T-cell (primary cell): ENCODE measurements at places on chromosomes 7 and 10.

DNA sequence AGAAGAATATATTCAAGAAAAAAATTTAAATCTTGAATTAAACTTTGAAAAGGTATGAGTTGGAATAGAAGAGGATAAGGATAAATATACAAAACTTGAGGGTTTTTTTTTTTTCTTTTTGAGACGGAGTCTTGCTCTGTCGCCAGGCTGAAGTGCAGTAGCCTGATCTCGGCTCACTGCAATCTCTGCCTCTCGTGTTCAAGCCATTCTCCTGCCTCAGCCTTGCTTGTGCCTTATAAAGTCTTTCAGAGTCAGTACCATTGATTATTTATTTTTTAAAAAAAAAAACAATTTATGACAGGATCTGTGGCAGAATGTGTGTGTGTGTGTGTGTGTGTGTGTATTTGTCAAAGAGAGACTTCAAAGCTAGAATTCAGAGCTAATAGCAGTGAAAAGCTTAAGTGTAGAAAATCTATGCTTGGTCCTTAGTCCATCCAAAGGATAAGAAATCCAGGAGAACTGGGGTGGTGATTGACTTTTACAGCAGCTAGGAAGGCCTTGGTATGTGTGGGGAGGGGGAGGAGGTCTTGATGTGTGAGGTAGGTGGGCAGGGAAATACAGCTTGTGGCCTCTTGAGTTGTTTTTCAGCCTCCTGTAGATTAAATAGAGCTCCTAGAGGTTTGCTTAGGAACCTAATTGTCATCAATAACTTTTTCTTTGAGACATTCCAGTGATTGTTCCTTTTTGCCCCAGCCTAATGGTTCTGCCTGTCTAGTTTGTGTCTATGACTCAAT is 2.4 kb downstream of the HECTD2 start:
- H3K4me1 ChIP-seq = peaks cover 11% of the 10 kb centered on the region
- no peak overlapping the region for H3K4me3 ChIP-seq
- no peak for DNase-seq
- no peaks in the 10 kb centered on the region for H3K36me3 ChIP-seq
- H3K27ac ChIP-seq = no peak overlapping the region
- no peaks in the 10 kb centered on the region for H3K27me3 ChIP-seq

DNA sequence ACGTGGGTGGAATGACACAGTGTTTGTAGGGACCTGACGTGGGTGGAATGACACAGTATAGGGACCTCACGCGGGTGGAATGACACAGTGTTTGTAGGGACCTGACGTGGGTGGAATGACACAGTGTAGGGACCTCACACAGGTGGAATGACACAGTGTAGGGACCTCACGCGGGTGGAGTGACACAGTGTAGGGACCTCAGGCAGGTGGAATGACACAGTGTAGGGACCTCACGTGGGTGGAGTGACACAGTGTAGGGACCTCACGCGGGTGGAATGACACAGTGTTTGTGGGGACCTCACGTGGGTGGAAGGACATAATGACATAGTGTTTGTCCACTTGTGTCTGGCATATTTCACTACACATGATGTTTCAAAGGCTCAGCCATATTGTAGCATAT is 19.3 kb downstream of the PPP2R2D start:
- H3K4me1 ChIP-seq = no peaks in the 10 kb centered on the region
- no peak overlapping the region for H3K4me3 ChIP-seq
- no peaks in the 10 kb centered on the region for H3K27me3 ChIP-seq
- no peak for DNase-seq
- H3K27ac ChIP-seq = no peak overlapping the region
- H3K36me3 ChIP-seq = no peaks in the 10 kb centered on the region

GRCh38 chr10:13739183-13739582 is 152.4 kb downstream of the PRPF18 start:
- peaks cover 6% of the 10 kb centered on the region for H3K4me1 ChIP-seq
- H3K27ac ChIP-seq = no peak overlapping the region
- H3K36me3 ChIP-seq = no peaks in the 10 kb centered on the region
- no peak for DNase-seq
- H3K4me3 ChIP-seq = no peak overlapping the region

- H3K4me3 ChIP-seq = no peak overlapping the region
- H3K27me3 ChIP-seq = no peaks in the 10 kb centered on the region
- no peak for DNase-seq
Observed at GRCh38 chr7:39971924-39972323, 21.9 kb downstream of the CDK13 start.

GRCh38 chr10:103145860-103146466 is 47.1 kb downstream of the NT5C2 start:
- peaks cover 9% of the 10 kb centered on the region for H3K36me3 ChIP-seq
- no peak overlapping the region for H3K4me3 ChIP-seq
- no peaks in the 10 kb centered on the region for H3K4me1 ChIP-seq

GRCh38 chr7:64628192-64628591 is 37.7 kb upstream of the ZNF107 start:
- no peaks in the 10 kb centered on the region for H3K36me3 ChIP-seq
- no peaks in the 10 kb centered on the region for H3K27me3 ChIP-seq
- no peak overlapping the region for H3K27ac ChIP-seq

DNA sequence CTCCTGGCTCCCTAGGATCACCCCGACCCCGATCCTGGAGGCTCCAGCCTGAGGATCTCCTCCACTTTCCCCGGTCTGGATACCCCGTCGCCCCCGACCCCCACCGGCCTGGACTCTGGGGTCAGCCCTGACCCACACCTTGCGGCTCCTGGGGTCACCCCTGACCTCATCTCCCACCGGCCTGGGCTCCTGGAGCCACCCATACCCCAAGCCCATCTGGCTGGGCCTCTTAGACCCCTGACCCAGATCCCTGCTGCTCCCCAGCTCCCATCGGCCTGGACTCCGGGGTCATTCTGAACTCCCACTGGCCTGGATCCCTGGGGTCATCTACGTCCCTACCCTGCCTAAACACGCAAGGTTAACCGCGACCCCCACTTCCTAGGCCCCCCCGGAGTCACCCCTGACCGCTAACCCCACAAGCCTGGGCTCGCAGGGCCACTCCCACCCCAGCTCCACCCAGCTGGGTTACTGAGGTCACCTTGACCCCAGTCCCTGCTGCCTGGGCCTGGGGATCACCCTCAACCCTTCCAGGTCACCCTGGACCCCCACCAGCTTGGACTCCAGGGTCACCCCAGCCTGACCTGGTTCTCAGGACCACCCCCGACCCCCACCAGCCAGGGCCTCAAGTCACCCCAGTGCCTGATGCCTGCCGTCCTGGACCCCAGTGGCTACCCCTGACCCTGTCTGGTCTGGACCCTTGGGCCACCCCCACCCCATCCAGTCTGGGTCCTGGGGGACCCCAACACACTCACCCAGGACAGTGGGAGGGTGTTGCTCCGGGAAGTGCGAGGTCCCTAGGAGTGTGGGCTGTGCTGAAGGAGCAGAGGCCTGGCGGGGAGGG is 1.2 kb downstream of the FOXK1 start:
- peak overlapping the region; percentile 85 for H3K27ac ChIP-seq
- no peaks in the 10 kb centered on the region for H3K36me3 ChIP-seq
- peaks cover 4% of the 10 kb centered on the region for H3K27me3 ChIP-seq
- no peak for DNase-seq

DNA sequence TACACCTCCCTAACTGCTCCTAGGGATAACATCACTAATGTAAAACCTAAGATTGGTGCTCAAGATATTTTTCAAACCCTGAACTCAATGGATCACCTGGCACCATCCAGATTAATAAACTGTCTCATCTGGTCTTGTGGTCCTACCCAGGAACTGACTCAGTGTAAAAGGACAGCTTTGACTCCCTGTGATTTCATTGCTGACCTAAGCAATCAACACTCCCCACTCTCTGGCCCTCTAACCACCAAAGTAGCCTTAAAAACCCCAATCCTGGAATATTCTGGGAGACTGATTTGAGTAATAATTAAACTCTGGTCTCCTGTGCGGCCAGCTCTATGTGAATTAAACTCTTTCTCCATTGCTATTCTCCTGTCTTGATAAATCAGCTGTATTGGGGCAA is 6.2 kb upstream of the USP54 start:
- DNase-seq = no peak
- H3K36me3 ChIP-seq = no peaks in the 10 kb centered on the region
- H3K4me3 ChIP-seq = no peak overlapping the region

DNA sequence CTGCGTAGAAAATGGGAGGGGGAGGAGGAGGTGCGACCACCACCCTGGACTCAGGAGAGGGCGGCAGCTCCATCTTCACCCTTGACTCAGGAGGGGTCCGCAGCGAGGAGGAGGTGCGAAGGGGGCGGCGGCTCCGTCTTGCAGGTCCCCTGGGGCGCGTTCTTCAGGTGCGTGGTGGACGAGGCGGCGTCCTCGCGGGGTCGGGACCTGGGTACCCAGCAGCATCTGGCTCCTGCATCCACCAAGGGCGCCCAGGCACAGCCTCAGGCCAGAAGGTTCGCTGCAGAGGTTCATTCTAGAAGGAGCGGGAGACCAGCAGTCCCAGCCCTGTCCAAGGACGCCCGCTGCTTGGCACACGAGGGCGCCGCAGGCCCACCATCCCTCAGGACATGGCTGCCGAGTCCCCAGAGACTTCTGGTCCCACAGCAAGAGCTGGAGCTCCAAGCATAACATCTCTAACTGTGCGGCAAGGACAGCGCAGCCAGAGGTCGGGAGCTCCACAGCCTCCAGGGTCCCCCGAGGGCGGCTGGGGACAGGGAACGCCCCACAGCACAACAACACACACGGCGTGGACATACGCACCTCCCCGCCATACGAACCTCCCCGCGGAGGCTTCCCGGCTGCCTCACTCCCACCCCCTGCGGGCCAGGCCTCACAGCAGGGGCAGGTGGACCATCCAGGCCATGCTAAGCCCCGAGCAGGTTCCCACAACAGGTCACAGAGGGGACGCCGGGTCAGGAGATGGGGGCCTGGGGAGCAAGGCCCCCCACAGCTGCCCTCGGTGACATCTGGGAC is 16.8 kb upstream of the DPYSL4 start:
- H3K36me3 ChIP-seq = no peaks in the 10 kb centered on the region
- H3K4me3 ChIP-seq = no peak overlapping the region
- no peak for DNase-seq
- H3K4me1 ChIP-seq = no peaks in the 10 kb centered on the region

DNA sequence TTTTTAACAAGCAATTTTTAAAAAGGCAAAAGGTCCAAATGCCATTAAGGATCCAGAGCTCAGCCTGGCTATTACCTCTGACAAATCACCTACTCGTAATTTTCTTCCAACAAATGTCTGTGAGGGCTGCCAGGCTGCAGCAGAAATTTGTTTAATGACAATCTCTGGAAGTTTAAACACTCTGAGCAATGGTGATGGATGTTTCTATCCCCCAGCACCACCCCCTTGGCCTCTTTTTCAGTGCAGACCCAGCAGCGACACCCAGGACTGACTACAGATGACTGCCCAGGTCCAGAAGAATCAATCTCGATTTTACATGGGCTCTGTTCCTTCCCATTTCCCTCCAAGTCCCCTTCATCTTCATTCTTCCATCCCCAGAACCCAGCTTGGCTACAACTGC is 201.4 kb upstream of the AOAH start:
- H3K27ac ChIP-seq = no peak overlapping the region
- no peak for DNase-seq
- no peaks in the 10 kb centered on the region for H3K4me1 ChIP-seq
- H3K27me3 ChIP-seq = no peaks in the 10 kb centered on the region
- no peaks in the 10 kb centered on the region for H3K36me3 ChIP-seq

GRCh38 chr7:8455426-8455825 is 22.0 kb downstream of the NXPH1 start:
- DNase-seq = no peak
- H3K27me3 ChIP-seq = no peaks in the 10 kb centered on the region
- H3K36me3 ChIP-seq = no peaks in the 10 kb centered on the region
- H3K4me1 ChIP-seq = no peaks in the 10 kb centered on the region
- no peak overlapping the region for H3K4me3 ChIP-seq

DNA sequence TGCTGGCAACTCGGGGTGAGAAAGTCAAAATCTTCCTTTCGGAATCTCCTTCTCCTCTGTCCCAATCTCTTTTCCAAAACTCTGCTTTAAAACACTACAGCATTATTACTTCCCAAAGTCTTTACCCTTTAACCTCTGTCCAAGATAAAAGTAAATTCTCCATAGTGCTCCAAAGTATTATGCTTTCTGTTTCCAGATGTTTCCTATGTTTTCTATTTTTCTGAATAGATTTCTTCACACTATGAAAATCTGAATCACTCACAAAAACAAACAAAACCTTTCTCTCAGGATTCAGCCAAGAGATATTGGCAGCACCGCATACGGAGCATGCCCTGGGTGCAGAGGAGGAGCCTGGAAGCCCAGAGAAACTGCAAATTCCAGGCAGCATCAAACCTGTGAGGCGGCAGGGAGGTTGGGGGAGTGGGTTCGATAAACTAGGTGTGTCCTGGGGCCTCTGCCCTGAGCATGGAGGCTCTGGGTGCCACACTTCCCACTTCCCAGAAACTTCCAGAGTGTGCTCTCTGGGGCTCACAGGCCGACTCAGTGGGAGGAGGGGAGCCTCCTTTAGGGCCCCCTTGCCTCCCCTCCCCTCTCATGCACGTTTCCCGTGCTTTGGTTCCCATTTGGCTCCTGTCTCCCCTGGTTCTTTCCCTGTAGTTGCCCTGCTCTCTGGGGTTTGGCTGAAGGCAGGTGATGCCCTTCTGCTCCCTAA is 35.6 kb downstream of the VIPR2 start:
- no peaks in the 10 kb centered on the region for H3K36me3 ChIP-seq
- peaks cover 37% of the 10 kb centered on the region for H3K27me3 ChIP-seq
- no peak overlapping the region for H3K27ac ChIP-seq
- no peak overlapping the region for H3K4me3 ChIP-seq

DNA sequence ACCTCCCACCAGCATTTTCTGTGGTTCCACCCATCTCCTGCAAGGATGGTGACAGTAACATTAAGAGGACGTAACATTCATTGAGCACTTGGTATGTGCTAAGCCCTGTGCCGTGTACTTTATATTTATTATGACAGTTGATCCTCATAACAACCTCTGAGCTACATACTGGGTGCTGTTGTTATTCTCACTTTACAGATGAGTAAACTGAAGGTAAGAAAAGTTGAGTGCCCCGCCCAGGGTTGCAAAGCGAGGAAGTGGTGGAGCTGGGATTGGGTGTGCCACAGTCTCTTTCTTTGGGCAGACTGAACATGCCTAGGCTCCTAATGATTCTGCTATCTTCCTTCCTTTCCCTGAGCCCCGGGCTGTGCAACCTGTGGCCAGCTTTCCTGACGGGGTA is 107.4 kb downstream of the SH3PXD2A start:
- peak overlapping the region; percentile 57 for H3K27ac ChIP-seq
- no peak overlapping the region for H3K4me3 ChIP-seq
- peaks cover 14% of the 10 kb centered on the region for H3K27me3 ChIP-seq
- H3K4me1 ChIP-seq = peaks cover 36% of the 10 kb centered on the region
- no peak for DNase-seq

GRCh38 chr7:105644937-105645336 is 63.6 kb upstream of the EFCAB10 start:
- no peak for DNase-seq
- no peak overlapping the region for H3K4me3 ChIP-seq
- no peaks in the 10 kb centered on the region for H3K27me3 ChIP-seq
- H3K36me3 ChIP-seq = peaks cover 70% of the 10 kb centered on the region
- H3K4me1 ChIP-seq = no peaks in the 10 kb centered on the region

- no peak overlapping the region for H3K4me3 ChIP-seq
- no peaks in the 10 kb centered on the region for H3K36me3 ChIP-seq
- no peaks in the 10 kb centered on the region for H3K4me1 ChIP-seq
- H3K27me3 ChIP-seq = no peaks in the 10 kb centered on the region
- no peak for DNase-seq
Observed at GRCh38 chr10:3747984-3748383, 37.0 kb downstream of the KLF6 start.

GRCh38 chr7:36795451-36796021 is 71.2 kb upstream of the AOAH start:
- no peak overlapping the region for H3K27ac ChIP-seq
- H3K4me1 ChIP-seq = peaks cover 4% of the 10 kb centered on the region
- H3K27me3 ChIP-seq = no peaks in the 10 kb centered on the region
- H3K4me3 ChIP-seq = no peak overlapping the region
- no peaks in the 10 kb centered on the region for H3K36me3 ChIP-seq
- no peak for DNase-seq
